Skeletal muscle cell (primary cell): ENCODE measurements at places on chromosomes 12 and 14.

DNA sequence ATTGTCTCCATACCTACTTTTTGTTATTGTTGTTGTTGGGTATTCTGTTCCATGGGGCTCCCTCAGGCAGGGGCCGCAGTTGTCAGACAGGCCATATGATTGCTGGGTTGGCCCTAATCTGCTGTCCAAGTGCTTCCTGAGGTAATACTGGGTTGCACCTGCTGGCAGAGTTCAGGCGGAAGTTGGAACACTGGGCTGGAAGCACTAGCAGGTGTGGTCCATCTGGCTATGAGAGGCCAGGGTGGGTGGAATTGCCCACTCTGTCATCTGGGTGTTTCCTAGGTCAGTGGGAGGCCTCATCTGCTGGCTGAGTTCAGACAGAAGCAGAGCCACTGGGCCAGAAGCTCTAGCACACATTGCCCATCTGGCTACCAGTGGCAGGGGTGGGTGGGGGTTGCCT is 81.3 kb upstream of the NID2 start:
- DNase-seq, result no peak

DNA sequence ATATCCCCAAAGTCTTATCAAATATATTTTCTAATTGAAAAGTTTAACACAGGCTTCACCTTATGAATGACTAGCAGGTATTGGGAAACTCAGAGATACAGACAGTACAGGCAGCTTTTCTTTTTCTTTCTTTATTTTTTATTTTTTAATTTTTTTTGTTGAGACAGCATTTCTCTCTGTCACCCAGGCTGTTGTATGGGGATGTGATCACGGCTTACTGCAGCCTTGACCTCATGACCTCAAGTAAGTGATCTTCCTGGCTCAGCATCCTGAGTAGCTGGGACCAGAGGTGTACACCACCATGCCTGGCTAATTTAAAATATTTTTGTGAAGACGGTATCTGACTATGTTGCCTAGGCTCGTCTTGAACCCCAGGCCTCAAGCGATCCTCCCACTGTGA is 85.0 kb downstream of the BRMS1L start:
- no peak for DNase-seq

- DNase-seq, result no peak
Observed at GRCh38 chr14:64937821-64938193, 4.7 kb downstream of the GPX2 start.

DNA sequence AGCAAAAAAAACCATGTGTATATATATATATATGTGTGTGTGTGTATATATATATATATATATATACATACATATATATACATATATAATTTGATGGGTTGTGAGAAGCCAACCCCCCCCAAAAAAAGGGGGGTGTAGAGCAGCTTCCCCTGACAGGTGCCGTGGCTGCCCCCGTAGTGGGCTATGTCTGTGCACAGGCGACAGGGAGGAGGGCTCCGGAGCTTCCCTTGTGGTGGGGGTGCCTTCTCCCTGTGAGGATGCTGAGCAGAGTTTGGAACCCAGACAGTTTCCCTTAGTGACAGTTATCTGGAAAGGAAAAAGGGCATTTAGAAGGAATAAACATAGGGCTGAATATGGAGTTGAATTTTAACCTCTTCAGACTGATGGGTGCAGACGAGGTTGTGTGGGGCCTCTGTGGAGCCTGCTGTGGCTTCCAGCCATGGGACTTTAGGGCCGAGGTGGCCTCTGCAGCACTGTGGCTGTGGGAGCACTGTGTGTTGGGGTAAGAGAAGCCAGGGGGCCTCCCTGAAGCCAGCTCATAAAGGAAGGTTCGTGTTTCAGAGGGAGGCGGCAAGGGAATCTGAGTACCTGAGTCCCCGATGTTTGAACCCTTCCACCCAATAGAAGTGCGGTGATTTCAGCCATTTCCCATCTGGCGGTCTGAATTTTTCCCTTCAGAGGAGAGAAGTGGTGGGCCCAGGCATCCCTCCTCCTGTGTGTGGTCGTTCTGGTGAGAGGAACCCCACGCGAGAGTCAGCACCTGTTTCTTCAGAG is 19.8 kb downstream of the XRCC3 start:
- DNase-seq, result no peak

DNA sequence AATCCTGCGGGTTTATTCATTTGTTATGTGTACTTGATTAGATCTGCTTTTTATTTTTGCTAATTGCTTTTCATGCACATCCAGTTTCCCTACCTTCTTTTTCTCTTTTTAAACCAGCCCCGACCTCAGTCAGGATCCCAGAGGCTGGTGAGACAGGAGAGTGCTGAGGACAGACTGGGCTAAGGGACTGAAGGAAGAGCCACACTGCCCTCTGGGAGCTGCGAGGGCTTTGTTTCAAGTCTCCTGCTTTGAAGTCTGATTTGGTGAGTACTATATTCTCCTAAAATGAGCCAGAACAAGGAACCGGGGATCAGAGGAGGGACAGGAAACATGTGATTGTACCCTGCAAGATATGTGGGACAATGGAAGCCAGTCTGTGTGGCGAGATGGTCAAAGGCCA is 23.9 kb downstream of the PRICKLE1 start:
- DNase-seq, result no peak

- DNase-seq, result no peak
Observed at GRCh38 chr12:120649442-120650232, 9.2 kb downstream of the CABP1 start.

GRCh38 chr12:126343321-126343720 is 1278.1 kb downstream of the AACS start:
- DNase-seq, result peak; percentile 8

GRCh38 chr14:88492272-88493089 is 62.3 kb downstream of the PTPN21 start:
- no peak for DNase-seq

DNA sequence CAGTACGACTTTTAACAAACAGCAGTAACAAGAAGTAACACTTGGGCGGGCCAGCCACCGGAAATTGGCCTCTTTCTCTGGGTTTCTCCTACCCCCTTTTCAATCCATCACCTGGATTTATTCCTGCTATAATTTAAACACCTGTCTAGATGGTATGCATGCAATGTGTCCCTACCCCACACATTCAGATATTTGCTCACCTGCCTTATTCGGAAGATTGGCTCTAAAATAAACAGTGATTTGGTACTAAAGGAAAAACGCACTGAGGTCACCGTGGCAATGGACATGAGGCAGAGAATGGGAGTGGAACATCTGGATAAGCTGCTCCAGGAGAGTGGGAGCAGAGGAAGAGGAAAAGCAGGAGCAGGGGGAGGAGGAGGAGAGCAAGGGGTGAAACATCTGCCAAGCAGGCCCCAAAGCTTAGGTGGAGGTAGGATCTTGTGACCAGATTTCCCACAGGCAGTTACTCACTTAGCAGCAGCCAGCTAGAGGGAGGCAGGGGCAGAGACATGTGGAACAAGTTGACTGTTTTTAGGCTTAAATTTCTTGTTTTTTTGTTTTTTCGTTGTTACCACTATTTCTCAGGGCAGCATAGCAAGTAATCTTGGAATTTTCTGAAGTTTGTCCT is 150.9 kb downstream of the TTLL5 start:
- no peak for DNase-seq

- DNase-seq, result no peak
Observed at GRCh38 chr12:15443611-15444010, 121.3 kb downstream of the PTPRO start.

DNA sequence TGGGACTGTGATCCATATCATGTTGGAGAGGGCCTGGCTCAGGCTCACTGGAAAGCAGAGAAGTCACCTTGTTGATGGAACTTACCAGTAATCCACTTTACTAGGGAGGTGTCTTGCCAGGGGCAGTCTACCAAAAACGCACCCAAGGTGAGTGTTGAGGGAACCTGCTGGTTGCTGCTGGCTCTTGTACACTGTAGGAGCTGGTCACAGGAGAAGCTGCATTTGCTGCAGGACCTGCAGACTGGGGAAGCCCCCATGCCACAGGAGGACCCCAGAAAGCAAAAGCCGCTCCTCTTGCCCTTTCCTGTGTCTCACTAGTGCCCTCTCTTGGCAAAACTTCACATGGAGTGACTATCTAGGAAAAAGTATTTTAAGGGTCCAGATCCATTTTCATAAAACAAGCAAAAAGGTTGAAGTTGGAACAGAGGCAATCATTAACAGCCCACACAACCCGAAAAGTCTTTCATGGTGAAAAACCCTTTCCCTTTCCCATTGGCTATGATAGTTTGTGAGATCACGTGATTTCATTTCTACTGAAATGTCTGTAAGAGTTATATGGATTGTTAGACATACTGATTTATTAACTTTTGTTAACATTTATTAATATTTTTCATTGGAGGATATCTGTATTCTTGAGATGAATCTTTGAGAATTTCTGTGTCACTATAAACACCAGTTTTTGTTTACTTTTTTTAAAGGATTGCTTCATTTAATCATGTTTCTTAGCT is 59.2 kb downstream of the RASSF8 start:
- DNase-seq, result no peak

GRCh38 chr12:104460973-104461698 is 4.4 kb downstream of the CHST11 start:
- DNase-seq, result no peak

- no peak for DNase-seq
Observed at GRCh38 chr14:28340816-28341215, 425.8 kb upstream of the FOXG1 start.

GRCh38 chr12:67426067-67426466 is 156.9 kb downstream of the CAND1 start:
- DNase-seq, result peak; percentile 85

- peak; percentile 78 for DNase-seq
Observed at GRCh38 chr12:122064780-122065588, 13.6 kb upstream of the MLXIP start.

GRCh38 chr14:88463318-88463717 is 77.9 kb downstream of the SPATA7 start:
- no peak for DNase-seq

GRCh38 chr12:6062757-6063735 is 61.4 kb downstream of the VWF start:
- DNase-seq, result no peak

DNA sequence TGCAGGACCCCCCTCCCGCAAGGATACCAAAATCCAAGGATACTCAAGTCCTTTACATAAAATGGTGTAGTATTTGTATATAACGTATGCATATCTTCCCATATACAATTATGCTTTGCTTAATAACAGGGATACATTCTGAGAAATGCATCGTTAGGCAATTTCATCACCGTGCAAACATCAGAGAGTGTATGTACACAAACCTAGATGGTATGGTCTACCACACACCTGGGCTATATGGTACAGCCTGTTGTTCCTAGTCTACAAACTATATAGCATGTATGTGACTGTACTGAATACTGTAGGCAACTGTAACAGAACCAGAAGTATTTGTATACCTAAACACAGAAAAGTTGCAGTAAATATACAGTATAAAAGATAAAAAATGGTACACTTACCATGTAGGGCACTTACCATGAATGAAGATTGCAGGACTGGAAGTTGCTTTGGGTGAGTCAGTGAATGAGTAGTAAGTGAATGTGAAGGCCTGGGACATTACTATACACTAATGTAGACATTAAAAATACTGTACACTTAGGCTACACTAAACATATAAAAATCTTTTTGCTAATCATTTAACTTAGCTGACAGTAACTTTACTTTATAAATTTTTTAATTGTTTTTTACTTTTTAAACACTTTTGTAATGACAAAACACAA is 141.1 kb downstream of the SLC41A2 start:
- DNase-seq, result no peak

- no peak for DNase-seq
Observed at GRCh38 chr12:110863161-110863560, 16.4 kb downstream of the CCDC63 start.

GRCh38 chr12:106288494-106289195 is 13.9 kb upstream of the TCP11L2 start:
- DNase-seq, result peak; percentile 77

- DNase-seq, result peak; percentile 60
Observed at GRCh38 chr14:36091096-36091495, 85.4 kb downstream of the PTCSC3 start.

DNA sequence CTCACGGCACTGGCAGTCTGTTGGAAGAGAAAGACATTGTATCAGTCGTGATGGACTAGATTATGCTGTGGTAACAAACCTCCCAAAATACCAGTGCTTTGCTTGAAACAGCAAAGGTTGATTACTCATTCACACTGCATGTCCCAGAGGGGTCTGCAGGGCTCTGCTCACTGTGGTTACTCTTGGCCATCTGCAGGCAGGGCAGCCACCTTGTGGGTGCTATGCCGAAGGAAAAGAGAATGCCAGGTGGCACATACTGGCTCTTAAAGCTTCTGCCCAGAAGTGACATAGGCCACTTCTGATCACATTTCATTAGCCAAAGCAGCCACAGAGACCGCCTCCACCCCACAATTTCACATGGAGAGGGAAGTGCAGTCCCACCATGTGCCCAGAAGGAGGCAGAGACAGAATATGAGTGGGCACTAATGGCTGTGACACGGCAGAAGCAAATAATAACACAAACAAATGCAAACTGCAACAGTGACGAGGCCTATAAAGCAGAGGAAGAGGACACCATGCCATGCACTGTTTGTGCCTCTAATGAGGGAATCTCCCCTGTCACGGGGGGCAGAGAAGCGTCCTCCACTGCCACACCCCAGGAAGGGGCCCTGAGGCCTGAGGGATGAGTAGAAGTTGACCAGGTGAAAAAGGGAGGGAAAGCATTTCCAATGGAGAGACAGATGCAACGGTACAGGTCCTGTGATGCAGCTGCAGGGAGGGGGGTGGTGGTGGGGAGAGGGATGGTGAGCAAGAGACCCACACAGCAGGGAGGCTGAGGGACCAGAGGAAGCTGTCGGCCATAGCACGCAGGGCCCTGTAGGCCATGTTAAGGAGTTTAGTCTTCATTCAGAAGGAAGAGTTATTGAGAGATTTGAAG is 51.7 kb upstream of the KICS2 start:
- DNase-seq, result no peak

GRCh38 chr12:31057671-31058070 is 16.0 kb upstream of the DDX11 start:
- DNase-seq, result no peak

GRCh38 chr12:109840305-109841074 is 7.3 kb upstream of the TRPV4 start:
- DNase-seq, result no peak

GRCh38 chr12:66662729-66663128 is 16.1 kb downstream of the GRIP1 start:
- DNase-seq, result peak; percentile 37

DNA sequence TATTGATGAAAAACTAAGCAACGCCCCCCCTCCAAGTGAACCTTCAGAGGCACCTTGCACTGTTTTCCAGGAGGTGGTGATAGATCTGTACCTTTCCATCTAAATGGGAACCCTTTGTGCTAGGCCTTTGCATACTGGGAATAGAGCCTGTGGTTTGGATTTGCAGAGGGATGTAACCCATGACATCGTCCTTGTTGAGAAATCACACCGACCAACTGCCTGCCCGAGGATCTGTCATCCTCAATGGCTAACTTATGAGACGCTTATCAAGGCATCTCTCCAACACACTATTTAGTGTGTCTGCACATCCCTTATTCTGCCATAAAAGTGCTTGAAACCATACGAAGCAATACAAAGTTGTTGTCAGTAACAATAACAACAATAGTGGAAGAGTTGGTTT is 22.9 kb downstream of the NTN4 start:
- no peak for DNase-seq

DNA sequence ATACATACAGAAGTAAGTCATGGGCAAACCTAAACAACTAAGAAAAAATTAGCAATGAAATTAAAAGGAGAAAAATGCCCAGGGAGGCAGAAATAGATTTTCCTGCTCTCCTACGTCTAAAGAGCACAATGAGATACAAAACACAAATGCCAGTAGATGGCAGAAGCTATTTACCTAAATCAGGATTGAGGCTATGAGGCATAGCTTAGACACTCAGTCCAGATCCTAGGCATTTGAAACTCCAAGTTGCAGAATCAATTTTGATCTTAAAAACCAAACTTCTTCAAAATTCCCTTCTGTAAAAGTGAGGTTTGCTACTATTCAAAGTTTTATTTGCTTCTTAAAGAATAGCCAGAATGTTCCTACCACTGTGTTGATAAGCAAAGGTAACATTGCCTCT is 368.6 kb downstream of the DAD1 start:
- no peak for DNase-seq
